NCI-H2081 (cell line): ENCODE measurements at places on chromosomes 7 and 10.

DNA sequence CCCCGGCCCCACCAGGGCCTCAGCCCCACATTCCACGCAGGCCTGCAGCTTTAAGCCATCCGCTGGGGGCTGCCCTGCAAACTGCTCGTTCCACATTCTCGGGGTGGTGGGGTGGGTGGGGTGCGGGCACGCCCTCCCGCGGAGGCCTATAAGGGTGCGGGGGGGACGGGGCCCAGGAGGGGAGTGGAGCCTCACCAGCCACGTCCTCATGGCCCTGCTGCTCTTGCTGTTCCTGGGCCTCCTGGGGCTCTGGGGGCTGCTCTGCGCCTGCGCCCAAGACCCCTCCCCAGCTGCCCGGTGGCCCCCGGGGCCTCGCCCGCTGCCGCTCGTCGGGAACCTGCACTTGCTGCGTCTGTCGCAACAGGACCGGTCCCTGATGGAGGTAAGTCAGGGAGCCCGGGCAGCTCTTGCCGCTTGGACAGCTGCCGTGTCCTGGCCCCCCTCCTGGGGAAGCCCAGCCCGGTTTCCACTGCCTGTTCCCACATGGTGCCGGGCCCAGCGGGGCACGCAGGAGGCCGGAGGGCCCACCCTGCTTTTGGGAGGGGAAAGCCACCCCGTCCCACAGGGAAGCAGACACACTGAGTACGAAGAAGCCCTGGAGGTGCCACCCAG, at the start of gene CYP2W1:
Gene CYP2W1 (plus strand): TSS at position 178 of the 612 bp plus-strand sequence. CDS start 31 bp downstream, at position 209.
- no peak for DNase-seq

DNA sequence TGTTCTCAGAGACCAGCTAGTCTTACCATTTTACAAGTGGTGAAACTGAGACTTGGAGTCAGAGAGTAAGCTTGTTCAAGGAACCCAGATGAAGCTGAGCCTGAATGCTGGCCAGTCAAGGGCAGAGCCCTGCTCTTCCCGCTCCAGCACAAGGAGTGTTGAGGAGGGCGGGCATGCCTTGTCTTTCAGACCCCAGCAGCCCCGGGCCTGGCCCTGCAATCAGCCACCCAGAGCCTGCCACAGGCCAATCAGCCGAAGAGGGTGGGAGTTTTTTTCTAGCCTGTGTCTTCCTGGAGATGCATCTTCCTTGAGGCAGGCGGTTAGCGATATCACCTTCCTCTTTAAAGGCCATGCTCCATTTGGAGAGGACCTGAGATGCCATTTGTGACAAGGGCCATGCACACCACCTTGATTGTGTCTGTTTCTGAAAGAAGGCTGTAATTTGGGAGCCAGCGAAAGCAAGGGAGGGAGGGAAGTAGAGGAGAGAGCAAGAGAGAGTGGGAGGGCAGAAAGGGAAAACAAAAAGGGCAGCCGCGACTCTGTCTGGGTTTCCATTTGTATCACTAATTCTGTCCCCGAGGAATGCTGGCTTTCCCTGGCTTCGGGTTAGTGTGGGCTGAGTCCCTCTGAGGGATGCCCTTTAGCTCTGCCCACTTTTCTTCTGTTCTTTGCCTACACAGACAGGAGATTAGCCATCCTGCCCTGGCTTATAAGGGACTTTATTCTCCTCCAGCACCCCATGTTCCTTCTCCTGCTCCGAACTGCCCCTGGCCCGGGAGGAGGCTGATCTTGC, 8.0 kb downstream of the CDH23 start:
- DNase-seq = no peak

- no peak for DNase-seq
Measured at GRCh38 chr10:43689007-43689491, 40.4 kb upstream of the ZNF32 start.

DNA sequence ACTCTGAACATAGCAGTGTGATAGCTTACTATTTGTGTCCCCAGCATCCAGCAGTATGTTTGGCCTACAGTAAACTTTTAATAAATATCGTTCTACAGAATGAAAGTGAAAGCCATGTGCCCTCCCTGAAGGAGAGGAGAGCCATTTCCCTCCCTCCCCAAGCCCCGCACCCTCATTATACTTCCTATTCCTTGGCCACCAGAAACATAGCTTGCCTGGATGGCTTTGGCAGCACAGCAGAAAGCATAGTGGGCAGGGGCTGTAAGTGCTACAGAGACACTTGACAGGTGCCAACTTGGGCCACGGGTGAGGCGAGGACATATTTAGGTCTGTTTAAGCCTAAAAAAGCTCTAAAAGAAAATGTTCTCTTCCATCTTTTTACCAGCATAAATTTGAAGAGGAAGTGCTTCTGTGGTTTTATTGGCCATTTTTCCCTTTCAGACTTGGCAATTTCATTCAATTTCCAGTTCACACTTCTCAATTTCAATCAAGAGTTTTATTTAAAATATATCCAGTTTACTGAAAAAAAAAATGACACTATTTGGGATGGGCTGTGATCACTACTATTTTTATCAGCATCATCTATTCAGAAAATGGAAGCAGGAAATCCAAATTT, 12.7 kb downstream of the HHEX start:
- no peak for DNase-seq

GRCh38 chr7:128021366-128021765, 9.9 kb downstream of the LRRC4 start:
- DNase-seq = no peak

GRCh38 chr10:8416192-8416701, 361.8 kb downstream of the GATA3 start:
- DNase-seq = no peak

DNA sequence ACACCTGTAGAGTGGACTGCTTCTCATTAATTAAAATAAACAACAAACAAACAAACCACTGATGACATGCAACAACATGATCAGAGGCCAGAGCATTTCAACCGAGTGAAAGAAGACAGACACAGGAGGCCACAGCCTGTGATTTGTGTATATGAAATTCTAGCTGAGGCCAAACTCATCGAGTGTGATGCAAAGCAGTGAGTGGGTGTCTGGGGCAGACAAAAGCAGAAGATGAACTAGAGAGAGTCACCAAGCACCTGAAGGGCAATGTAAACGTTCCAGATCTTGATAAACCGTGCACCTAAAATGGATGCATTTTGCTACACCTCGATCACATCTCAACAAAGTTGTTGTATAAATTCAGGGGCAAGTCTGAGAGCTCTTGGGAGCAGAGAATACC, 108.4 kb downstream of the KLF6 start:
- no peak for DNase-seq

DNA sequence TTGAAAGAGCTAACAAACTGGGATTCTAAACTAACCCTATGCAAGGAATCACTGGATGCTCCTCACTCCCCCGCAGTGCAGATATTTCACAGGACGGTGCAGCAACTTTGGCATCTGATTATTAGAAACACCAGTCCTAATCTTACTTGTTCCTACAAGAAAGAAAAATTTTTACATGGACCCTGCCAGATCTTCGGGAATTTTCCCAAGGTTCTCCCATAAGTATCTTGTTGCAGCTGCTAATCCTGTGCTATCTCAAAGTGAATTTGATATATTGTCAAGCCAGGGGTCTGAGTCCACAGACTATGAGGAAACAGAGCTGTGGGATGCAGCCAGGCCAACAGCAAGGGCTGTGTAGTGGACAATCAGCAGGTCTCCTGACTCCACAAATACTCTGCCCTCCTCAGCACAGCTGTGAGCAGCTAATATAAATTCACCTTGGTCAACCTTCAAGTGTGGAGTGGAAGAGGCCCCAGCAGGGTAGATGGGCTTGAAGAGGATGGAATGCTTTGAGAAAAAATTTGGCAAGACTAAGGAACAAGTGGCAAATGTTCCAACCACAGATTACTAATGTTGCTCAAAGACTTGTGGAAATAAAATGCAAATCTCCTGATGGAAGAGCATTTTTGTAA, 25.6 kb downstream of the VSTM4 start:
- no peak for DNase-seq

DNA sequence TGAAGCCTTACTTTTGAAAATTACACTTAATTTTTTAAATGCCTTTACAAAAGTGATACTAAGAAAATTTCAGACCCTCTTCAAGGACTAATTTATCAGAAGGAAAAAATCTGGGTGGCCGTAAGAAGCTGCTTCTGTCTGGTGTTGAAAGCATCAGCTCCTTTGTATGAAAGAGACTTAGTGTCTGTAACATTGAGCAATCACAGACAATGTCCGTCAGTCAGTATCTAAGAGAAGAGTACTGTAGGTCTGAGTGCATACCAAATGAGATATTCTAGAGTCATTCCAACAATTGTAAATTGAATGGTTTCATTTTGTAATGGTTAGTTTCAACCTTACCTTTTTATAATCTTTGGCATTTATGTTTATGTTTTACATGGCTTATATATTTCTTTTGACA, 11.1 kb upstream of the MDFIC start:
- DNase-seq = no peak

GRCh38 chr7:154858836-154859537, 143.9 kb downstream of the PAXIP1 start:
- no peak for DNase-seq

- DNase-seq = no peak
Measured at GRCh38 chr7:130904792-130905191, 170.8 kb upstream of the KLF14 start.

DNA sequence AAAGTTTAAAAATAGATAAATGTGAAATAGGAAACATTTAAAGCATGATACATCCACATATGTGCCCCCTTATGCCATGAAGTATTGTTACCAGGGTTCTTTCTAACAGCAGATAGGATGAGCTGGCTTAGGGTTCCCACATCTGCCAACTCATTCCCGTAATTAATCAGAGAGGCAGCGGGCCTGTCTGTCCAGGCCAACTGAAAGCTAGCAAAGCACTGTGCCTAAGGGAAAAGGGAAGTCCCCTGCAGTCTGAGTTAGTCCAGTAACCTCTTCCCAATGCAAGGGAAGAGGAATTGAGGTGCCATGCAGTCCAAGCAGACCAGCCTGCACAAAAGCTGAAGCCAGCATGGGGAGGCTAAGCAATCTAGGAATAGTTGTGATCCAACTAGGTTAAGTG, 18.3 kb upstream of the ZC3HAV1L start:
- DNase-seq = no peak

DNA sequence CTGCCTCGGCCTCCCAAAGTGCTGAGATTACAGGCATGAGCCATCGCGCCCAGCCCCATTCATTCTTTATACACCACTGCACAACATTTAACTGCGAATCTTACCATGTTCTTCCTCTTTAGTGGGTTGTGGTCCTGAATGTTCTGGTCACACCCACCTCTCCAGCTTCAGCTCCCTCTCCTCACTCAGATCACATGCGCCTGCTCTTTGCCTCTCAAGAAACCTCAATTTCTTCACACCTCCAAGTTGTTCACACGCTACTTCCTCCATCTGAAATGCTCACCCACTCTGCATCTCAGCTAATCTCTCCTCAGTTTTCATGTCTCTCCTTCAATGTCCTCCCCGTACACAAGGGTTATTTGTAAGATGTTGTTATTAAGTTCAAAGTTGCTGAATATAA, 2.4 kb upstream of the PRR15 start:
- DNase-seq = no peak

DNA sequence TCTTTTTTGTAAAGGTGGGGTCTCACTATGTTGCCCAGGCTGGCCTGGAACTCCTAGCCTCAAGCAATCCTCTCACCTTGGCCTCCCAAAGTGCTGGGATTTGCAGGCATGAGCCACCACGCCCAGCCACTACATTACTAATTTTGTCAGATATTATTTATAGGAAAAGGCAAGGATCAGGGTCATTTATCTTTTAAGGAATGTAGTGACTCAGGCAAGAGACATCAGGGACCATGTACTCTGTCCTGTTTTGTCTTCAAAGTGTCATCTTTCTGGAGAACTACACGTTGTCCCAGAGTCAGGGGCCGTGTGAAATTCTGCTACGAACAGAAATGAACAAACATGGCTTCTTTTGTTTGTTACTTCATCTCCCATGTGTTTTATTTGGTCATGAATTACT, 105.3 kb downstream of the NPTX2 start:
- no peak for DNase-seq

DNA sequence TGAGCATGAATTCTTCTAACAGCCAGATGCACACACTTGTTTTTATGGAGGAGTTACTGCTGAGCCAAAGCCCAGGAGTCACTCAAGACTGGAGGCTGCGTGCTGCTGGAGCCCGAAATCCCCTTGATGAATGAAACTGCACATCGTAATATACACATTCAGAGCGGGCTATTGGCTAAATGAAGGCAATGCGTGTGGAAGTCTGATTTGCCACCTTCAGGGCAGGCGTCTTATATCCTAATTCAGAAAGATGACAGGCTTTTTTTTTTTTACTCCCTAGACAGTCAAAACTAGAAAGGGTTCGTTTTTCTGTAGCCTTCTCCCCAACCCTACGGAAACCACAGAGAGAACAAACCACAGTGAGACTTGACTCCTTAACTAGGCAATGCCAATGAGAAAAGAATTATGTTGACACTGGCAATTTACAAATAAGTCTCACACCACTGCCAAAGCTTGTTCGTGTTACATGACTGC, 227.2 kb upstream of the KLF14 start:
- DNase-seq = no peak
